Activated CD4-positive, alpha-beta memory T cell treated with anti-CD3 and anti-CD28 coated beads, Interleukin-2, amount 10 ng/mL, durations not matched to agents 7 days and 5 days (primary cell): ENCODE measurements at places on chromosomes 16 and 17.

DNA sequence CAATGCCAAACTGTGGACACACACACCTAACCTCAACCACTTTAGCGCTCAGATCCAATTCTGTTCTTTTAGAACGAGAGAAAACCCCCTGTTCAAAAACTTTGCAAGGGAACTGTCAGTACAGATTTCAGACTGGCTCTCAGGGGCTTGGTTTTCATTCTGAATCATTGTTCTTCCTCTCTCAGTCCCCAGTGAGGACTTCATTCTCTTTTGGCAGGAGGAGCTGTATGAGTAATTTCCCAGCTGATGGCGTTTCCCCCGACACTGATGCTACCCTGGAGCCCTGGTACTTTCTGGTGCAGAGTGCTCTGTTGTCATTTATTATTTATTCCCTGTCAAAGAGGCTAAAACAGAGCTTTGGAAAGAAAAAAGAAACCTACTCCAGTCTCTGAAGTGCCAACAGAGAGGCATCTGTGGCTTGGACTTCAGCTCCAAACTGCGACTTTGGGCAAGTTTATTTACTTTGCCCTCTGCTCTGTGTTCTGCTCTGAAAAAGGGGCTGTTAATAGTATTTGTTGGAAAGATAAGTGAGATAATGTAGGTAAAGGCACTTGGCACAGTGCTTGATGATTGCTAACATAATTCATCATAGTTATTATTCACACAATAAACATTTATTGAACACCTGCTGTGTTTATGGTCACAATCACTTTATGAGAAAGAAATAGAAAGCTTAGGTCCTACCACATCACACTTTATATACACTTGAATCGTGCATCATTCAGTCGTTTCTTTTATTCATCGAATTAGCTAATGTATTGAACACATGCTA lies 28.3 kb downstream of the ETV4 start:
- no peak overlapping the region for H3K27ac ChIP-seq
- no peaks in the 10 kb centered on the region for H3K27me3 ChIP-seq
- H3K4me1 ChIP-seq: peaks cover 20% of the 10 kb centered on the region
- H3K36me3 ChIP-seq: peaks cover 65% of the 10 kb centered on the region
- no peak overlapping the region for H3K4me3 ChIP-seq

- no peaks in the 10 kb centered on the region for H3K27me3 ChIP-seq
- H3K27ac ChIP-seq: no peak overlapping the region
- H3K4me3 ChIP-seq: no peak overlapping the region
- H3K4me1 ChIP-seq: peaks cover 13% of the 10 kb centered on the region
- no peak for DNase-seq
These were observed 7.5 kb downstream of the CTU2 start for GRCh38 chr16:88713568-88714419.

DNA sequence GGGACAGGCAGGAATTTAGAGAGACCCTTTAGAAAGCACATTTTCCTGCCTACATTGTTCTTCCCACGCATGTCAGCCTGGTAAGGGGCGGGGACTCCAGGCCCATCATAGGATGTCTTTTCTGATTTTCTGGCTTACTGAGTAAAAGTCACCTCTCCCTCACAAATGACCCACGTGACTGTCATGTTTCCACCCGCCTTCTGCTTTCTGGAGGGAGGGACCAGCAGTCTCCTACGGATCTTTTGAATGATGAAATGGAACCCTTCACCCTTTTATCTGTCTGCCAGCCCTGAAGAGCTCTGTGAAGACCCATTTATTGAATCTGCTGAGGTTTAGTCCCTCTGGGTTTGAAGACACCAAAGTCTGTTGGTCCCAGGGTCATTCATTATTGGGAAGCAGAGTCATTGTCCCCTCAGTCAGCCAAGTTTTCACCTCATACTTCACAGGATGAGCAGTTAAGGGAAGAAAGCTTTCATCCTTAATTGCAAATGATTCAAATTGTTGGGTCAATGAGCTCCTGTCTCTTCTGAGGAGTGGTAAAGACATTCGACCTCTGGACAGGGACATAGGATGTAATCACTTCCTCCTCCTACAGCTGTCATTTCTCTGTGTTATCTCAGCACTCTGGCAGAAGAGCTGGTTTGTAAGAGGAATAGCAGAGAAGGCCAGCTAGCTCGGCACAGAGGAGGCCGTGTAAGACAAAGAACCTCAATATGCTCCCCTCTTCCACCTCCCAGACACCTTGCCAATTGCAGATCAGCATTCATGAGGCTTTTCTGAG lies 446.1 kb downstream of the HS3ST3B1 start:
- no peaks in the 10 kb centered on the region for H3K36me3 ChIP-seq
- H3K4me3 ChIP-seq: no peak overlapping the region
- no peak overlapping the region for H3K27ac ChIP-seq
- DNase-seq: no peak
- no peaks in the 10 kb centered on the region for H3K27me3 ChIP-seq

DNA sequence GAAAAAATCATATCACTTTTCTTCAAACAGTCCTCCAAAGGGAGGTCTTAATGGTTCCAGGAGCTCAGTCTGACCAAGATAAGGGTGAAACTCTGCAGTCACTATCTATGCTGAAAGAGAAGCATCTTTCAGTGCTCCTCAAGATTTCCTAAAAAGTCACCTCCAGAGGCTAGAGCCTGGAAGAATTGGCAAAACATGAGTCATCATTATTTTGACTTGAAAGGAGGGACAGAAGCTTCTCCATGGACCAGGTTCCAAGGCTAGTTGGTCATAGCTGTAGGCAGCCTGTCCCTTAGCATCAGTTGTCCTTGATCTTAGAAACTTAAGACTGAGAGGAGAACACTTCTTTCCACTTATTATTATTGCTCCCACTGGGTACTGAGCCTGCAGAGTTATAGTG lies 219.0 kb upstream of the ASIC2 start:
- peaks cover 31% of the 10 kb centered on the region for H3K27me3 ChIP-seq
- H3K27ac ChIP-seq: no peak overlapping the region
- no peak for DNase-seq
- H3K36me3 ChIP-seq: no peaks in the 10 kb centered on the region
- no peak overlapping the region for H3K4me3 ChIP-seq

- peaks cover 5% of the 10 kb centered on the region for H3K4me1 ChIP-seq
- H3K27ac ChIP-seq: no peak overlapping the region
- DNase-seq: no peak
- H3K4me3 ChIP-seq: no peak overlapping the region
- peaks cover 8% of the 10 kb centered on the region for H3K27me3 ChIP-seq
These were observed 25.2 kb downstream of the BCO1 start for GRCh38 chr16:81263470-81264220.

DNA sequence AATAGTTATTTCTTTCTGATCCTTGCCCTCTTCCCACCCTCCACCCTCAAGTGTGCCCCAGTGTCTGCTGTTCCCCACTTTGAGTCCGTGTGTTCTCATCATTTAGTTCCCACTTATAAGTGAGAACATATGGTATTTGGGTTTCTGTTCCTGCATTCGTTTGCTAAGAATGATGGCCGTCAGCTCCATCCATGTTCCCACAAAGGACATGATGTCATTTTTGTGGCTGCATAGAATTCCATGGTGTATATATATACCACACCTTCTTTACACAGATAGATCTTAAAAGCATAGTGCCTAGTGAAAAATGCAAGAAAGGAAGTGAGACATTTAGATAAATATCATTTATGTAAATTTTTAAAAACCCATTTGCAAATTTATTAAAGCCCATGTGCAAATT lies 33.1 kb downstream of the HS3ST2 start:
- no peak for DNase-seq
- no peak overlapping the region for H3K4me3 ChIP-seq
- no peak overlapping the region for H3K27ac ChIP-seq
- no peaks in the 10 kb centered on the region for H3K36me3 ChIP-seq

GRCh38 chr17:2396192-2396567 lies 4.7 kb downstream of the MNT start:
- H3K4me3 ChIP-seq: peak overlapping the region; percentile 41
- H3K36me3 ChIP-seq: peaks cover 12% of the 10 kb centered on the region
- H3K27me3 ChIP-seq: no peaks in the 10 kb centered on the region
- peaks cover 62% of the 10 kb centered on the region for H3K4me1 ChIP-seq
- no peak for DNase-seq
